ENCODE measurements at places on chromosomes 16 and 17.

- no peak for DNase-seq
Observed at GRCh38 chr17:12133183-12133582, 112.5 kb downstream of the MAP2K4 start.

GRCh38 chr16:86775511-86775921 lies 197.2 kb downstream of the FOXL1 start:
- DNase-seq, result no peak

GRCh38 chr17:80945736-80946135 lies 45.9 kb upstream of the CHMP6 start:
- no peak for DNase-seq

DNA sequence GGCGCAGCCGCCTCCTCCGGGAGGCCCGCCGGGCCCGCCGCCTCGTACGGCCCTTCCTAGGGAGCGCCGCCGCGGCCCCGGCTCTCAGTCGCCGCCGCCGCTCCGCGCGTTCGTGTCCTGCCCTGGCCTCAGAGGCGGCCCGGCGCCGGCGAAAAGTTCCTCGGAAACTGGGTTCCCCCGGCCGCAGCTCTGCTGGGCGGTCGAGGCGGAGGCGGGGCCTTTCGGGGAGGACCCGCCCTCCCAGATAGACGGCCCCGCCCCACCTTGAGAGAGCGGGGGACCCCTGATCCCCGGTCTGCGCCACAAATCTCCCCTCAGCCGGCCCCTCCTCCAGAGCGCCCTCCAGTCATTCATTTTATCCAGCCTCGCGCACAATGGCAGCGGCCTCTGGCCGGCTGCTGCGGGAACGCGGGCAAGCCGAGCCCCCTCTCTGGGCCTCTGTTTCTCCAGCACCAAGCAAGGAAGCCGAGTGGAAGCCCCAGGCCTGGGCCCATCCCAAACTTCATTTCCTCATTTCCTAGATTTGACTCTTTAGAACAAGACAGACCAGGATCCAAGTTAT lies at the start of gene SREBF1:
Gene SREBF1, minus strand, starts transcription at position 169 of the 562 bp plus-strand sequence. CDS start 169 bp downstream, outside the sequence.
- peak; percentile 50 for DNase-seq

DNA sequence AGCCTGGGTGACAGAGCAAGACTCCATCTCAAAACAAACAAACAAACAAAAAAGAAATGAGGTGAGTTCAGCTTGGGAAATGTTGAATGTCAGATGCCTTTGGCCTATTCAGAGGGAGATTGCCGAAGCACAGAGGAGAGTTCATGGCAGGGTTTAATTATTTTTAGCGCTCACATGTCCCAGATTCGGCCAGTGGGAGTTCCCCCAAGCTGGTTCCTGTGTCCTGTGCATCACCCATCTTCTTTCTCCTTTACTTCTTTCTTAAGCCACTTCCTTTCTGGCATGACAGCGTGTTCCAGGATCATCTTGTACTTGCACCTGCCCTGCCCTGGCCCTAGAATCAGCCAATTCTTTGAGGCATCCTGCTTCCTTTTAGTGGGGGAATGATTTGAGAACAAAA lies 9.2 kb downstream of the MPV17L start:
- no peak for DNase-seq

- DNase-seq, result no peak
Observed at GRCh38 chr17:68324114-68324513, 32.8 kb downstream of the ARSG start.

DNA sequence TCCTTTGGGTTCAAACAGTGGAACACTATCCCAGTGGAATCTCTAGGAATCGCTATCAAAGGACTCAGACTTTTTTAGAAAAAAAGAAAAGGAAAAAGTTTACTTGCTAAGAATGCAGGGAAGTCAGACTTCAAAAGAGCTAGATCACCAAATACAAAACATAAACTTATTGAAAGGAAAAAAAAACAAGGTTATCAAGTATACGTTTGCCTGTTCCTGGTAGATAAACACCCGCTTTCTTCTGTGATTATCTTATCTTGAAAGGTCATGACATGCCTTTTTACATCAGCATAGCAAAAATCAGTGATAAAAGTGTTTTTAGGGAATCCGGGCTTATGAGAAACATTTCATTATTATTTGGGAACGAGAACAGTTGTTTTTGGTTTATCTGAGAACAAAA lies 129.3 kb upstream of the TMEM97 start:
- no peak for DNase-seq

DNA sequence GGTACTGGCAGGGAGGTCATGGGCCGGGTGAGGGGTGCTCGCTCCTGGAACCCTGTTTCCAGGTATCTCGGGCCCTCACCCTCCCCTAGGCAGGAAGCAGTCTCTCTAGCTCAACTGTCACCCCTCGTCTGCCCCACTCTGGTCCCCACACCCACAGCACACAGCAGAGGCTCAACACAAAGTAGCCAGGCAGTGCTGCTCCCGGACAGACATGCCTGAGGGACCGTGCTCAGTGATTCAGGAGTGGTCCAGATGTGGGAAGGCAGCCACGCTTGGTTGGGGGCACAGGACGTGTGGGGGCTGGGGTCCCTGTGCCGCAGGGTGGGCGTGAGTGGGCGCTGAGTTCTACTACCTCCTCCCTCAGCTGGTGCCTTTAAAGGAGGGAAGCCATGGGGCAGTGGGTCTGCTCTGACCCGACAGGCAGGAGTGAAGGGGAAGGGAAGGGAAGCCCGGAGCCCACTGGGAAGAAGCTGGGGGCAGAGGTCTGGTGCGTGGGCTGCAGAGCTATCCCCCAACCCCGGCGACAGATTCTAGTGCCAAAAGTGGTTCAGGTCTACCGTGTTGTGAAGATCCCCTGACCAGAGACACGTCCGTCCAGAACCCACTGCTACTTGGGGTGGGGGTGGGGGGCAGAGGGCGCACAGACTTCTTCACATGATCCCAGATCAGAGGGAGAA lies 11.8 kb downstream of the SLC16A3 start:
- DNase-seq, result no peak

- DNase-seq, result no peak
Observed at GRCh38 chr16:81040842-81041241, 5.2 kb downstream of the ATMIN start.

DNA sequence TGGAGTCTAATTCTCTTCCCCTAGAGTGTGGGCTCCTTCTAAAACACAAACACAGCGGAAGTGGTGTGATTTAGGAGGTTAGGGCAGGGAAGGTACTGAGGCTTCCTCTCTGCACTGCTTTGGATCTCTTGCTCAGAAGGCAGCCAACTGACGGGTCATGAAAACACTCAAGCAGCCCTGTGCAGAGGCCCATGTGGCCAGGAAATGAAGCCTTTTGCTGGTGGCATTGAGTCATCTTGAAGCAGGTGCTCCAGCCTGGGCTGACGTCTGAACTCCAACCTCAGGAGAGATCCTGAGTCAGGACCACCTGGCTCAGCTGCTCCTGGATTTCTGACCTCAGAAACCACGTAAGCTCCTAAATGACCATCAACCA lies 72.9 kb downstream of the MRM1 start:
- DNase-seq, result peak; percentile 27

DNA sequence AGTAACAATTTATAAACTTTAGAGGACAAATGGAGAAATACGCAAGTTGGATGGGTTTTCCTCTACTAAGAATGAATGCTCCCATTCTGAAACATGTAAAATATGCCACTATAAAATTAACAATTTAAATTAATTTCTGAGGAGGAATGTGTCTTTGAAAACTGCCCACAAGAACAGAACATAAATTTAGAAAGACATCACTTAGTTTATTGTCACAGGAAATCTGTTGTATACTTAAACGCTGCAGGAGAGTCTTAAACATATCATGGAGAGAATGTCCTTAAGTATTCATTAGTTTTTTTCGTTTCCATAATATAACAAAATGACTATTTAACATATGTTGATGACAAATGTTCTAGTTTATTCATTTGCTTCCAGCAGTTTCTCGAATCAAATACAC lies 29.6 kb downstream of the USP32 start:
- no peak for DNase-seq

GRCh38 chr17:61284746-61285145 lies 114.9 kb upstream of the TBX2 start:
- no peak for DNase-seq

DNA sequence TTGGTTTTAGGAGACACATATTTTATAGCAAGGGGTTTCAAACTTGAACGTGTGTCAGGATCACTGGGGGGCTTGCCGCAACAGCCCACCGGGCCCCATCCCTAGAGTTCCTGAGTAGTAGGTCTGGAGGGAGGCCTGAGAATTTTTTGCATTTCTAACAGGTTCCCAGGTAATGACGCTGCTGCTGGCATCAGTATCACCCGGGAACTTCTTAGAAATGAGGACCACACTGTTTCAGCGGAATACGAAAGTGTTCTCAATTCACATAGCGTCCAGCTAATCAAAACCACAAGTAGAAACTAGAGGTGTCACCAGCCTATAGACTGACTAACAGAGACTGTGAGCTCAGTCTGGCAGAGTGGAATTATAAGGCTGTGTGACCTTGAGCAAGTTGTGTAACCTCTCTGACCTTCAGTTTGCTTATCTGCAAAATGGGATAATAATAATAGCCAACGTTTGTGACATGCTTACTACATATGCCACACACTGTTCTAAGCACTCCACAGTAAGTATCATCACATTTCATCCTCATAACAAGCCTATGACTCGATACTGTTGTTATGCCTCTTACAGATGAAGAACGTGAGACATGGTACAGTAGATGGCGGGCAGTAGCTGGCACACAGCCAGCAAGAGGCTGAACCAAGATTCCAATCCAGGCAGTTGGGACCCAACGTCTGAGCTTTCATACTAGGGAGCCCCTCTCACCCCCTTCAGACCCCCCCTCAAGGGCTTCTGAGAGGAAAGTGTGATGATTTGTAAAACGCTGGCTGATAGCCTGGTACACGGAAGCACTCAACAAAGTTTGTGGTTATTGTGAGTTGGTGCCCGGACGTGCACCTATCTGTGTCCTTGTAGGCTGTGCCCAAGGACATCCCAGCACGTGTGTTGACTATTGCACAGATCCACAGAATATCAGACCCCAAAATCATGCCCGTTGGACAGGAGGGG lies 4.6 kb upstream of the ICAM2 start:
- DNase-seq, result peak; percentile 80

DNA sequence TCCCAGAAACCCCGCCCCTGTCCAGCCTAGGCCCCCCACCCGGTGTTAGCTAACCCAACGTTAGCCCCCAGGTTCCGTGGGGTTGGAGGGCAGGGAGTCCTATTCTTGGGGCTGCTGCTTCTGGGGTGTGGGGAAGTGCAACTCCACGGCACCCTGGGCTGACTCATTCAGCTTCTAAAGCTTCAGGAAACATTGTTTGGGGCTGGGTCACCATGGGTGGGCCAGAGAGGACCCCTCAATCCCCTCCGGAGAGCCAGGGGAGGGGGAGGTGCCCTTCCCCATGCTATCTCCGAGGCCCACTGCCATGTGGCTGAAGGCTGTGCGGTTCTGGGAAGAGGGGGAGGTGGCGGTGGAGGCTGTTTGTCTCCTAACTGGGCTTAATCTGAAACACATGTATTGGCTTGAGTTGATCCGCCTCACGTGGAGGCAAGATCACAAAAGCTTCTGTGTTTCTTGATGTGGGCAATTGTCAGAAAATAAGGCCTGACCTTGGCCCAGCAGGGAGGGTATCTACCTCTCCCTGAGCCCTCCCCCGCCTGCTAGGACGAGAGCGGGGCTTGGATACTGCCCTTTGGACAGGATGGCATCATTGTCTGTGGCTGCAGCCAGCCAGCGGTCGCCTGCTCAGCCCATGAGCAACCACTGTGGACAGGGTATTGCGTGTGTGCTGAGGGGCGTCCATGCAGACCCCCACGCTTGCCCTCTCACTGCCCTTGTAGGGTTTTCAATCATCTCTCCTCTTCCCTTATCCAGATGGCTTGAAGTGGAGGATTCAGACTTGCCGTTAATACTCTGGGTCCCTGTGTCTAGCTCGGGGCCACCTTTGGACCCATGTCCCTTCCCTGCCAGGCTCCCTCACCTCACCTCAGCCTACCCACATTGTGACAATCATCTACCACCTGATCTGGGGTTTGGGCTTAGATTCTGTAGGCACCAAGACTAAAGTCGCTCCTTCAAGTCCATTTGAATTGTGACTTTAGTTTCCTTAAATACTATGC lies 1.3 kb downstream of the SERPINF1 start:
- DNase-seq, result no peak

DNA sequence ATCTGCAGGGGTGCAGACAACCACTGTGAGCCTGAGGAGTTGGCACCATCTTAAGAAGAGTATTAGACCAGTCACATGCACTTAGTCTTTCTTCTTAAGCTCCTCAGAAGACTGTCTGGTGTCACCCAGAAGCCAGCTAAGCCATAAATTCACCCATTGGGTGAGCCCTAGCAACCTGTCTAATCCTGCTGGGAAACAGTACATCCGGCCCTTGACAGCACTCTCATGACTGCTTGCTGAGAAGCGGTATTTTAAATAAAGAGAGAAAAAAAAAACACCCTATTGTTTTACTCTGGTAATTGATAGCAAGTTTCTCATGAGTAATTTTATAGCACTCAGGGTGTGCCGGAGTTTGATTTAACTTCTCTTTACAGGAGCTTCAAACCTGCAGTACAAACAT lies 134.7 kb downstream of the SOX9 start:
- DNase-seq, result no peak

GRCh38 chr17:35616536-35616935 lies 29.4 kb downstream of the AP2B1 start:
- DNase-seq, result no peak

DNA sequence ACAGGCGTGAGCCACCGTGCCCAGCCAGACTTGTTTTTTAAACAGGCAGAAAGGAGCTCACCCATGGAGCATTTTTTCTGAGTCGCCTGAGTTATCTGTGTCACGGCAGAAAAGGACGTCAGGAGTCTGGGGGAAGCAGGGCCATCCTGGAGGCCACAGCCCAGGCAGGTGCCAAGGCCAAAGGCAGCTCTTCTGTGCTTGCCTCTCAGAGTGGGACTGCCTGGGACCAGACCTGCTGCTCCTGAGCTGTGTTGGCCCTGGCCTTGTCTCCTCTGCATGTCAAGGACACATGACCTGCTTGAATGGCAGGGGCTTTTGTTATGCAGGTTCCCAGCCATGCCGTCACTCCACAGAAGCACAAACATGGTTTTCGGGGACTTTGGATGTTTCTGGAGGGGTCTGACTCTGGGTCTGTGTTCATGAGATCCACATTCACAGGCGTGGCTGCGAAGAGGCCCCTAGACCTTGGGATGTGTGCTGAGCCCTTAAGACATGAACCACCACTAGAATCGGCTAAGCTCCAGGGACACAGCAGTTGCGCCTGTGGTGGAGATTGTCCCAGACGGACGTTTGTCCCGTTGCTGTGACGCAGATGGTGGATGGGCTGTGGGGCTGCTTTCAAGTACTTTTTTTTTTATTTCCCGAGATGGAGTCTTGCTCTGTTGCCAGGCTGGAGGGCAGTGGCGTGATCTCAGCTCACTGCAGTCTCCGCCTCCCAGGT lies 33.8 kb downstream of the FOXK2 start:
- no peak for DNase-seq

All from CD4-positive, alpha-beta T cell treated with Interleukin-15 for 4 hours (primary cell).